H1 (cell line): ENCODE measurements at places on chromosomes 3 and 15. TPM values are rescaled to one million over a fixed set of nuclear protein-coding genes. Genes with fewer than 3 reads are reported as not detected.

DNA sequence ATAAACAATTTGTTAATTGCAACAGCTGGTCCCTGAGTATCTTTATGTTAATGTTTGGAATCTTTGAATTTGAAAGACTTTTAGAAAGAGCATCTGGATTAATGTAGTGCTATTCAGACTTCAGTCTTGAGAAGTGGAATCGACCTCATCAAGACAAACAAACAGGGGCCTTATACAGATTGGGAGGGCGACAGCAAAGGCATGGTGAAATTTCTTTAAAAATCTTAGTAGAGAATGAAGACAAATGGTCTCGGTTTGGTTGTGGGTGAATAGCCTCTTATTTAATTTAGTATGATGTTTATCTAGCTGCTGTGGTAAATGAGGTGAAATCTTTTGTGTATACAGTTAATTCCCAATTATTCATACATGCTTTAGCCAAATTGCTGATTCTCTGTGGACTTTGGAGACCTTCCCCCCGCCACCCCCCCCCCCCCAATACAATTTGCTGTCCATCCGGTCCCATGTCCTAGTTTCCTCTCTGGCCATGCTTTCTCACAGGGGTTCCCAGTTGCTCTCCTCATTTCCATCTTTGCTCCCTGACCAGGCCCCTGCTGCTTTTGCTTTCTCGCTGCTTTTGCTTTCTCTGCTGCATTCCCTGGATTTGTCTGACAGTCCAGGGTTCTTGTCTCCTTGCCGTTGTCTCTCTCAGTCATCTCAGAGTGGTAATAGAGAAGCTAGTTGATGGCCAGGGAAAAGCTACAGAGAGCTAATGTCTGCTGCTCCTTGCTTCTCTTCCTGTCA lies 135.3 kb downstream of the FNDC3B start:
- peaks cover 39% of the 10 kb centered on the region for H3K4me1 ChIP-seq
- peak overlapping the region; percentile 50; the same call in 1 of the 2 replicates for H3K27ac ChIP-seq
- H3K4me3 ChIP-seq: no peak overlapping the region

GRCh38 chr15:28915041-28915810 lies 29.5 kb downstream of the APBA2 start:
- H3K36me3 ChIP-seq: no peaks in the 10 kb centered on the region
- H3K4me3 ChIP-seq: no peak overlapping the region
- no peak overlapping the region for H3K27ac ChIP-seq
- no peaks in the 10 kb centered on the region for H3K27me3 ChIP-seq
- DNase-seq: no peak

DNA sequence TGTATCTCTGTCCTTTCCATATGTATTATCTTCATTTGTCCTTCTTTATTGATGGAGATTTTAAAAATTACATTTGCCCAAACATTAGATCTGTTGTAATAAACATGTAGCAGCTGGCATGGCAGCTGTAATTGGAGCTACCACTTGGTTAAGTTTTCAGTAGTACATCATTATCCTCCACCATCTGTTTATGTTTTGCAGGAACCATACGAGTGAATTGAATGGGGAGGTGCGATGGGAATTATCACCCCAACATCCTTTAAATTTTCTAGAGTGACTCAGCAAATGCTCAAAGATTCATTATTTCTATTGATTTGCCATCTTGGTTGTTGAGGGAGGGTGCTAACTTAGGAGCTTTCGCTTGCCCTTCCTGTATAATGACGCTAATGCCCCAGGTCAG lies 32.6 kb upstream of the NOX5 start:
- no peak overlapping the region for H3K27ac ChIP-seq
- no peaks in the 10 kb centered on the region for H3K27me3 ChIP-seq
- H3K4me3 ChIP-seq: no peak overlapping the region
- H3K36me3 ChIP-seq: no peaks in the 10 kb centered on the region
- no peaks in the 10 kb centered on the region for H3K4me1 ChIP-seq

UROC1 gene
- polyA plus RNA-seq: 0.03 and 0.09 TPM in 2 replicates

- DNase-seq: no peak
- H3K36me3 ChIP-seq: no peaks in the 10 kb centered on the region
- H3K27me3 ChIP-seq: no peaks in the 10 kb centered on the region
These were observed 197.1 kb upstream of the UBE2E1 start for GRCh38 chr3:23608650-23609049.

DNA sequence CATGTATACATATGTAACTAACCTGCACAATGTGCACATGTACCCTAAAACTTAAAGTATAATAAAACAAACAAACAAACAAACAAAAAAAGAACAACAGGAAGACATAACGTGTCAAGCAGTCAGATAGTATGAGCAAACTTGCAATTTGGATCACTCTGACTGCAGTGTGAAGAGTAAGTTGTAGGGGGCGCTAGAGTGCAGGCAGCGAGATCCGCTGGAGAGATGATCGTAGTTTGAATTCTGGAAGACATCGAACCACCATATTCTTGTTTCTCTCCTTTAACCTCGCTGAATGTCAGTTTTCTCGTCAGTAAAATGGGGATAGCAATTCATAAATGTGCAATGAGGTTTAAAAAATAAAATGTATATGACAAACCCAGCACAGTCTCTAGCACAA lies 165.2 kb upstream of the LMCD1 start:
- H3K4me1 ChIP-seq: no peaks in the 10 kb centered on the region; the same call in 1 of the 2 replicates
- no peaks in the 10 kb centered on the region for H3K36me3 ChIP-seq
- H3K4me3 ChIP-seq: no peak overlapping the region
- no peaks in the 10 kb centered on the region for H3K27me3 ChIP-seq
- H3K27ac ChIP-seq: no peak overlapping the region

DNA sequence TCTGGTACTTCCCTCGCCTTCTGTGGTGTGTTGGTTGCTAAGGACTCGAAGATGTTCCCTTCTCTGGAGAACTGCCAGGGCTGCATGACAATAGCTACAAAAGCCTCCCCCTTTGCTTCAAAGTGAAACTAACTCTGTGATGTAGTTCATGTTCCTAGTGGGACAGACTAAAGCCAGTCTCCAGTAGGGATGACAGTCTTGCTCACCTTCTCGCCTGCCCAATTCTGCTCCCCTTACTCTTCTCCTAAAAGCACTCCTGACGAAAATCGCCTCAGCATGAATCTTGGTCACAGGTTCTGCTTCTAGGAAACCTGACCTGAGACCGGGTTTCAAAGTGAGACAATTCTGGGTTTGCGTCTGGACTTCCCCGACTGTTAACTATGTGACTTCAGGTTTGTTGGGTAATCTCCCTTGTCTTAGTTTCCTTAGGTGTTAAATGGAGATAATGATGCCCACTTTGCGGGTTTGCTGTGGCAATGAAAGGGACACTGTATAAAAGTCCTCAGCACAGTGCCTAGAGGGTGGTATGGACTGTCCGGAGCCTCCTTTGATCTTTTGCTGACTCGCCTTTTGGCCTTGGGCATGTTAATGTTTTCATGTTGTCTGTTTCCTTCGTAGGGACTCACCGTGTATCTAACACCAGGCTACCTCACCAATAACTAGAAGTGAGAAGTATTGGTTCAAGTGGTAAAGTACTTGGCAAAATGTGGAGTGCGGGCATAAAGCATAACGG lies 24.9 kb upstream of the THRB start:
- no peak for DNase-seq
- H3K4me1 ChIP-seq: peaks cover 13% of the 10 kb centered on the region
- H3K27me3 ChIP-seq: peaks cover 27% of the 10 kb centered on the region
- H3K36me3 ChIP-seq: no peaks in the 10 kb centered on the region

GRCh38 chr3:162534431-162534830 lies 1037.8 kb downstream of the OTOL1 start:
- H3K27ac ChIP-seq: no peak overlapping the region
- H3K4me1 ChIP-seq: no peaks in the 10 kb centered on the region
- H3K36me3 ChIP-seq: no peaks in the 10 kb centered on the region

ELL3 gene
- polyA plus RNA-seq: 13.7 and 15.5 TPM in 2 replicates

SNTN gene
- polyA plus RNA-seq: not detected in 2 replicates

HOMER2 gene
- polyA plus RNA-seq: 12.1 and 12.5 TPM in 2 replicates

DNA sequence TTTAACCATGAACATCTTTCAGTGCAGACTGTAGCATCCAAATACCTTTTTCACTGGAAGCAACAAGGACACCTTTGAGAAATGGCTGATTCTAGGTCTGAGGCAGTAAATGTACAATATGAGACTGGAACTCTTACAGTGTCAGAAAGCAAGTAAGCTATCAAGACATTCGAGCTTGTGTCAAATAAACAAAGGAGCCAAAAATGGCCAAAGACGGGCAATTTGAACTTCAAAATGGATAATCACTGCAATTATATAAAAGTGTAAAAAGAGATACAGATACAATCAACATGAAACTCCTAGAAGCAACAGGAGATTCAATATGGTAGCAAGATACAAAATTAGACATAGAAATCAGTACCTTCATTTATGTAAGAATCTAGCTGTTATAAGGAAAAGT lies 138.5 kb upstream of the CCDC54 start:
- DNase-seq: no peak
- no peak overlapping the region for H3K4me3 ChIP-seq
- no peaks in the 10 kb centered on the region; the same call in 1 of the 2 replicates for H3K4me1 ChIP-seq
- no peaks in the 10 kb centered on the region for H3K36me3 ChIP-seq

GRCh38 chr3:37129871-37130270 lies 44.5 kb downstream of the LRRFIP2 start:
- H3K27me3 ChIP-seq: no peaks in the 10 kb centered on the region
- H3K27ac ChIP-seq: no peak overlapping the region
- no peak overlapping the region for H3K4me3 ChIP-seq
- H3K36me3 ChIP-seq: no peaks in the 10 kb centered on the region

DNA sequence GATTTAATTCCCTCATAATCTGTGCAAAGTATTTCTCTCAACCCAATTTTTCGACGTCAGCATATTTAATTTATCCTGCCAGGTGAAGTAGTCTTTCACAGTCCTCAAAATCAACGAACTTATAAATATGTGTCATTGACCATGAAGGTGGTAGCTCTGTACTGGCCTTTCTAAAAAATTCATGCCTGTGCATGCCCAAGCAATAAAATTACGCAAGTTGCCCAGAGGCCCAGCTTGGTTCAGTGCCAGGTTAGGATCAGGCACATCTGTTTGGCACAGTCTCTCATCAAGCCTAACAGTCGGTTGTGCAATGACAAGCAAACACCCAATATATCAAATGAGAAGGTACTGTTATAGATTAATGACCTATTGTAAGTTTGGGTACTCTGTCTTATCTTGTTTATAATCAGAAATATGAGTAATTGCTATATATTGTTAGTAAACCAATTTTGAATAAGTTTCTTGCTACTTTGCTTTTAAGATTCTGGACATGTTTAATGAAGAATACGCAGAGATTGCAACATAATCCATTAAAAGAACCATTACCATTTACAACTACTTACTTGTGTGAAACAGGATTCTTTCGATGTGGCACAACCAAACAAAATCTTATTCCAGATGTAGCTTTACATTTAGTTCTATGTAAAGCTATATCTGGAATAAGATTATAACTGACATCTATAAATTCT lies 159.0 kb upstream of the IL12A start:
- H3K4me1 ChIP-seq: no peaks in the 10 kb centered on the region
- DNase-seq: no peak
- no peaks in the 10 kb centered on the region for H3K36me3 ChIP-seq
- H3K27me3 ChIP-seq: no peaks in the 10 kb centered on the region
- H3K4me3 ChIP-seq: no peak overlapping the region

DNA sequence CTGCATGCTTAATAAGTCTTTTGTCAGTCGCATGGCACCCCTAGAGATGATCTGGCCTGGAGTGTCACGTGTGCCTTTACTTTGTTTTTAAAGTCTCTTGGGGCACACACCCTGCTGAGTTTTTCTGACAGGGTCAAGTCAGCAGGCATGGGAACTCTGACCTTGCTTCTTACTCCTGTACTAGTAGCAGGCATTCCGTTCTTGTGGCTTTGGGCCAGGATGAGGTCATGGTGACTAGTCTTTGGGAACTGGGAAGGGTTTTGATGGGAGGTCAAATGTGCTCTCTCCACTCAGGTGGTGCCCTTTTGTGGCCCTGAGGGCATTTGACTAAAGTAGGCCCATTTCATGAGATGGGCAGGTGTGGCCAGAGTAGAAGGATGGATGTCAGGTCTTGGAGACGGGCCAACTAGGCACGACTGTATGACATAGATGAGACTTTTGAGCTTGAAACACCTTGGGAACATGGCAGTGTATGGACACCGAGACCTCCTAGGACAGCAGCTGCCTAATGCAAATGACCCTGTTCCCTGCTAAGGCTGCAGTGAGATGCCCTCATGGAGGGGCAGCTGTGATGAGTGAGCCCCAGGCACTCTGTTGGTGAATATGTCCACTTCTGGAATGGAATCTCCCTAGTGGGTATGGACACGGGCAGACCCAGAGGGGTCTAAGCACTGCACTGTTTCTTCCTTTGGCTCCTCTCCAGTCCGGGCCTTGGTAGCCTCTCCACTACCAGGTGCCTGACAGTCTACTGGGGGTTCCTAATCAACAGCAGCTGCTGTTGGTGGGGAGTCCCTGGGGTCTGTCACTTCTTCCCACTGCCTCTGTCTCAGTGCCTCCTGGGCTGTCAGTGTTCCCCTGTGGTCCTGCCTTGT lies 16.4 kb downstream of the SRPRB start:
- peaks cover 13% of the 10 kb centered on the region for H3K36me3 ChIP-seq
- peaks cover 4% of the 10 kb centered on the region; the same call in 1 of the 2 replicates for H3K4me1 ChIP-seq
- no peaks in the 10 kb centered on the region for H3K27me3 ChIP-seq
- DNase-seq: no peak
- no peak overlapping the region for H3K4me3 ChIP-seq

SLC51B gene
- not detected in 2 replicates for polyA plus RNA-seq

GRCh38 chr3:150035910-150036612 lies 65.4 kb upstream of the PFN2 start:
- H3K36me3 ChIP-seq: no peaks in the 10 kb centered on the region
- H3K4me1 ChIP-seq: peaks cover 24% of the 10 kb centered on the region; the same call in 1 of the 2 replicates
- H3K27me3 ChIP-seq: peaks cover 2% of the 10 kb centered on the region; the same call in 1 of the 2 replicates
- no peak overlapping the region for H3K4me3 ChIP-seq

GRCh38 chr3:46463120-46463867 lies 1.4 kb downstream of the LTF start:
- H3K4me1 ChIP-seq: peaks cover 6% of the 10 kb centered on the region
- no peak overlapping the region for H3K27ac ChIP-seq
- H3K4me3 ChIP-seq: no peak overlapping the region
- H3K36me3 ChIP-seq: no peaks in the 10 kb centered on the region
- peaks cover 26% of the 10 kb centered on the region for H3K27me3 ChIP-seq

GP9 gene
- not detected in 2 replicates for polyA plus RNA-seq

GRCh38 chr3:132416807-132417694 lies at the start of gene DNAJC13:
TSS of gene DNAJC13 (plus strand) at chr3:132417502. CDS start at chr3:132434551, 17,049 bp downstream.
- peak; percentile 91 for DNase-seq
- H3K36me3 ChIP-seq: no peaks in the 10 kb centered on the region
- H3K27ac ChIP-seq: peak within 1 kb of the TSS; percentile 82
- H3K4me1 ChIP-seq: peaks cover 4% of the 10 kb centered on the region; the same call in 1 of the 2 replicates
- H3K4me3 ChIP-seq: peak within 1 kb of the TSS; percentile 100
- no peaks in the 10 kb centered on the region for H3K27me3 ChIP-seq

- no peaks in the 10 kb centered on the region for H3K36me3 ChIP-seq
- no peak for DNase-seq
- H3K4me1 ChIP-seq: 0 out of 2 replicates have a peak, but pooled peaks cover 3% of the 10 kb centered on the region
- no peaks in the 10 kb centered on the region for H3K27me3 ChIP-seq
- no peak overlapping the region for H3K4me3 ChIP-seq
These were observed 354.2 kb upstream of the TBL1XR1 start for GRCh38 chr3:177551431-177551836.

DNA sequence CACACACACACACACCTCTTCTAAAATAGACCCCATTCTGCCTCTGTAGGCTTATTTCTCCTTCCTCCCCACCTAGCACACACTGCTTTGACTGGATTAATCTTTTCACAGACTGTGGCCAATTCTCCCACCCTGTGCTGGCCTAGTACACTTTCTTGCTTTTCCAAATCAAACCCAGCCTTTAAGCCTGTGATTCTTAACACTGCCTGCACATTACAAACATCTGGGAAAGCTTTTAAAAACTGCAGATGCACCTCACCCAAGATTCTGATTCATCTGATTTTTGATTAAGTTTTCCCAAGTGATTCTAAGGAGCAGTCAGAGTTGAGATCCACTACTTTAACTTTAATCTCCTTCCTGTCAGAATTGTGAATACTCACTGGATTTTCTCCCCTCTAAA lies 12.8 kb downstream of the CSNK1G1 start:
- H3K36me3 ChIP-seq: no peaks in the 10 kb centered on the region
- no peak for DNase-seq
- no peaks in the 10 kb centered on the region for H3K27me3 ChIP-seq
- H3K27ac ChIP-seq: no peak overlapping the region
- H3K4me1 ChIP-seq: no peaks in the 10 kb centered on the region; the same call in 1 of the 2 replicates
